ENCODE measurements at places on chromosomes 7 and 10. TPM values are rescaled to one million over a fixed set of nuclear protein-coding genes. Genes with fewer than 3 reads are reported as not detected.

FAM25C gene
- not detected for total RNA-seq

TMEM236 gene
- 4.1 TPM for total RNA-seq

DNA sequence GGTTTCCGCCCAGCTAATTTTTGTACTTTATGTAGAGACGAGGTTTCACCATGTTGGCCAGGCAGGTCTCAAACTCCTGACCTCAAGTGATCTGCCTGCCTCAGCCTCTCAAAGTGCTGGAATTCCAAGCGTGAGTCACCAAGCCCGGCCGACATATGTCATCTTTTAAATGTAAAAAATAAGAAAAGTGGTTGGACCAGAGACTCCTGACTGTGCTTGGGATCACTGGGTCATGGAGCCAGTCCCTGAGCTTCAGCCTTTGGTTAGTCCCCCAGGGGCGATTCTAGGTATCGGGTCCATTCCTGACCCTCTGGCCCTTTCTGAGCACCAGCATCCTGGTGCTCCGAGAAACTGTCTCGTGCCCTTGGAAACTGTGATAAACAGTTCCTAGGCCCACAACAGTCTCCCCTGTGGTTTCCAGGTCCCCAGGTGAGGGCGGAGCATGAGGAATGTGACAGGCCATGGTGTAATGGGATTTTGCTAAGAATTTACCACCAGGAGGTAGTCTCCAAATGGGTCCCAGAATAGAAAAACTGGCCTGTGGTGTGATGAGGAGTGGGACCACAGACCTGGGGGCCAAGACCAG is 32.8 kb downstream of the UBTD1 start:
- DNase-seq, result no peak

WNT16 gene
- not detected for total RNA-seq

DNA sequence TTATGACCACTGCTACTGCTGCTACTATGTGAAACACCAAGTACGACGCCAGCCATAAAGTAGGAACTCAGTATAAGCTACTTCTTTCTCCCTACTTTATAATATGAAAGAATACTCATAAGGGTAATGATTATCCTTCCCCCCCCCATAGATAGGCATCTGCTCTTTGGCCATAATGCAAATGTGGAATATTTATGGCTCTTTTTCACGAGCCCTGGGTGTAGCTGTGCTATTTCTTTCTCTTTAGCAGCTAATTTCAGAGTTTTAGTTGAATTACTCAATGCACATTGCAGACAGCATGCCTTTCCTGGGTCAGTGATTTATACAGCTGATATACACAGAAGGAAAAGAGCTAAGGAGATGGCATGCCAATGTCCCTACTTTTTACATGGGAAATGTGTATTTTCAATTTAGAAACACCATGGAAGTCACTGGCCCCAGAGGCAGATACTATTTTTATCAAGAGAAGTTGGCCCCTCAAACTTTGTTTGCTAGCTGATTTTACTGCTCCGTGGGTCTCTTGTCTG is 234.1 kb upstream of the KIAA1217 start:
- no peak for DNase-seq

KNDC1 gene
- 7.7 TPM for total RNA-seq

MOGAT3 gene
- total RNA-seq, result not detected

DNA sequence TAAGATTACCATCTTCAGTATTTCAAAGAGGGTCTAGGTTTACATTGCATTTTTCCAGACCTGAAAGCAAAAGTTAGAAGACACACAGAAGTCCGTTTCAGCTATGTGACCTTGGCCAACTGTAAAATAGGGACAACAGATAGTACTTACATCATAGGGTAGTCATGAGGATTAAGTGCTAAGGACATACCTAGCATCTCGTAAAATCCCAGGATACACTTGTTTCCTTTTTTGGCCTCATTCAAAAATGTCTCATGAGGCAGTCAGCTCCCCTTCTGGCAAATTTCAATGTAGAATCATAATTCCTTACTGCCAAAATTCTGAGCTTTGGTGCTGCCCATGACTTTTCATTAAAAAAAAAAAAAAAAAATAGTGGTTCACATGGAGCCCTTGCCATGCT is 6.4 kb upstream of the DUSP5 start:
- no peak for DNase-seq

GRCh38 chr10:108104551-108105156 is 940.1 kb upstream of the SORCS1 start:
- no peak for DNase-seq

DNA sequence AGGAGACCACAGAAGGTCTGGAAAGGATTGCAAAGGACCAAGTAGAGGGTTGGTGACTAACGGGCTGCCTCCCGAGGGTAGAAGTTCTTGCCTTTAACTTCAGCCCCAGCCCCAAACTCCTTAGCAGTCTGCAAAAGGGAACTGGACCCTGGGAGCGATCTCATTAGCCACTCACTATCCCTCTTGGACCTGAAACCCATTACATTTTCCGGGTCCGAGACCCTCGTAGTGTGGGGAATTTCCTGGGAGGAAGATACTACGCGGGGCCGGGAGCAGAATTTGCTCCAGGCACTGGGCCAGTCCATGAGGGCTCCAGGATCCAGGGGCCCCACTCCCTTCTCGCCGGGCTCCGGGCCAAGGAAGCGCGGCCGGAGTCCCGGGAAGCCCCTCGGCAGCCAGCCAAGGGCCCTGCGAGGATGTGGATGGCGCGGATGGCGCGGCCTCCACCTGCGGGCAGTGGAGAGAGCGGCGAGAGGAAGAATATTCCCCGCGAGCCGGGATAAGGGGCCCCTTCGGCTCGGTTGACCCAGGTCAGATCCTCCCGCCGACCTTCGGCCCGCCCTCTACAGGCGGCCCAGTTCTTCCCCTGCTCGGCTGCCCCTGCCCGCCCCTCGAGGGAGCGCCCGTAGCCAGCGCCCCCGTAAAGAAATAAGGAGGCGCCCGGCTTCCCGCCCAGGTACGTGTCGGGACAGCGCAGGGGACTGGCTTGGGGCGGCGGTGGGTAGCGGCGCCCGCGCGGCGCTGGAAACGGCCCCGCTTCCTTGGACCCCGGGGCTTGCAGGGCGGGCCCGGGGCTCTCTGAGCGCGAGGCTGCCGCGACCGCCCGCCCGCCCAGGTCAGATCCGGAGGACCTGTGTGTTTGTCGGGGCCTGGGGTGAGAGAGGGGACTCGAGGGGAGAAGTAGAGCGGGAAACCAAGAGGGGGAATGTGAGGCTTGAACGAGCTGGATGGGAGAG is at the start of gene MYO3A:
Gene MYO3A (plus strand): TSS at position 577 of the 956 bp plus-strand sequence. CDS start 17,882 bp downstream, outside the sequence.
- DNase-seq, result no peak

ANXA8 gene
- 183 TPM for total RNA-seq

DNA sequence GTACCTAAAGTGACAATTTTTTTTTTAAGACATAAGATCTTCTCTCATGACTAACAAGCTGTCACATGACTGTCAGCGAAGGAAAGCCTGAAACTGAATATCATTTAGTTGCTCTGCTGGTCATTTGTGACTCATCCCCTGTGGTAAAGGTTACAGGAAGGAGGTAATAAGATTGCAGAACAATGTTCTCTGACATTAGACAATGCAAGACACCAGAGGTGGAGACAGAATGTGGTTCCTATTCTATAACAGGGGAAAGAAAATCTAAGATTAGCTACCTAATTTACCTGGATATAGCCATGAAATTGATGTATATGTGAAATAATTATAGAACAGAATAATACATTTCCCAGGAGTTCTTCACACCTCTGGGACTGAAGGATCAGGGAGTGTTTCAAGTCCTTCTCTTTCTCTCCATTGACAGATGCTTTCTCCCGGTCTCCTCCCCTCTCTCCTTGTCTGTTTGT is 47.7 kb downstream of the LRGUK start:
- no peak for DNase-seq

OR2A1 gene
- 0.09 TPM for total RNA-seq

DNA sequence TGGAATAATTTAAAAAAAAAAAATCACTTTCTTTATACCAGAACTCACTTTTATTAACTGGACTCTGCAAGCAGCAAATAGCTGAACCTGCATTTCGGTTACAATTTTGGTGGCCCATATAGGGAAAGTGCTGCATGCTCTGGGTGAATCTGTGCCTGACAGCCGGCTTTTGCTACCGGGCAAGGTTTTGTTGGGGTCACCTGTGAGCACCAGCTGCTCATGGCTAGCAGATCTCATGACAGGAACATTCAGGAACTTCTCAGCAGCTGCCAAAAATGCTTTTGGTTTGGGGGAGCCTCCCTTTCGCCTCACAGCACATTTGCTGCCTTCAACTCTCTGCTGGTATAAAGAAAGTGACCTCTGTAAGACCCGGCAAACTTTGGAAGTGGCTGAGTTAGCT is 13.2 kb upstream of the CREB3L2 start:
- DNase-seq, result no peak

DNA sequence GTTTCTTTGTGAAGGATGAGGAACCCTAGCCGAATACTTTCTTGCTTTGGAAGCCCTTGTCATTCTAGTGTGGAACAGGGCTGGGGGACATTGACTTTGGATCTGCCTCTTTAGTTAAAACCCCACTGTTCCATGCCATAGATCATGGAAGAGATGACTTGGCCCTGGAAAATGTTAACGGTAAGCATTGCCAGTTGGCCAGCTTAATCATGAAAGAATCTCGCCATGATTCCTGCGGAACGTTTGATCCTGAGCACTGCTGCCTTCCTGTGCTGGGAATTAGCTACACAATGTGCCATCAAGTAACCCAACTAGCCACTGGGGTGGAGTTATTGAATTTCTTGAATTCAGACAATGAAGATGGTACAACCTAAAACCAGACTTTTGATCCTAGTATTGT is 177.6 kb upstream of the FZD8 start:
- no peak for DNase-seq

DNA sequence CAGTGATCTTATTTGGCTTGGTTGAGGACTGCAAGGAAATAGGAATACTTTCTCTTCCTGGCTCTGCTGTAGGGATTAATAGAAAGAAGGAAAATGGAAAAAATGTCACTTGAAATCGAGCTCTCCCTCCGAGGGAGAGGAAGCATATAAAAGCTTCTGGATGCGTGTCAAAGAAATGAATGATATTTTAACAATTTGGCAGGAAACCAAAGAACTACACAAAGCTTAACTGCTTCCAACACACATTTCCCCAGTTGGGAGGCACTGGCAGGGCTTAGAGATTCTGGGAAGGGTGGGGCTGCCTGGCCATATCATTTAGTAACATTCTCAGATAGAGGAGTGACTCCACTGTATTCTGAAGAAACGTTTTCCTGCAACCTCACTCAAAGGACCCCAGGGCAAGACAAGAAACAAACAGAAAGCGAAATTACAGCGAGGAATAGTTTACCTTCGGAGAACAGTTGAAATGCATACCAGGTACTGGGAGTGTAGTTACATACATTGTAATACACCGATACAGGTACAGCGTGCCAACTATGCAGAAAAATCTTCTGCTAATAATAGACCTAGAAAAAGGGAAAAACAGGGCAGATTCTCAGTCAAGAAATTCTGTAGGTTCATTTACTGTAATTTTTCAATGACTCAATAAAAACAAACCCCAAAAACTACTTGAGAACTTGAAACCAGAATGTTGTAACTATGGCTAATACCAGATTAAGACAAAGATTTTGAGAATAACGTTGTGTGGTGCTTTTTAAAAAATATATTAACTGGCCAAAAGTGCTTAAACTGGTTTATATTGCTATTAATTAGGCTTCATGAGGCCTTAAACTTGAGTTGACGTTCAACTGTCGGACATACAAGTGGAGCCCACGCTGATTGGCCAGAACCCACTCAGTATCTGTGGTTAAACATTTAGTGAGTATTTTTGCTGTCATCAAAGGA is 75.7 kb upstream of the ASAH2 start:
- DNase-seq, result no peak

- no peak for DNase-seq
Measured at GRCh38 chr7:133778472-133778871, 348.7 kb upstream of the LRGUK start.

GRCh38 chr10:6563075-6563474 is 17.0 kb downstream of the PRKCQ start:
- DNase-seq, result no peak

DNA sequence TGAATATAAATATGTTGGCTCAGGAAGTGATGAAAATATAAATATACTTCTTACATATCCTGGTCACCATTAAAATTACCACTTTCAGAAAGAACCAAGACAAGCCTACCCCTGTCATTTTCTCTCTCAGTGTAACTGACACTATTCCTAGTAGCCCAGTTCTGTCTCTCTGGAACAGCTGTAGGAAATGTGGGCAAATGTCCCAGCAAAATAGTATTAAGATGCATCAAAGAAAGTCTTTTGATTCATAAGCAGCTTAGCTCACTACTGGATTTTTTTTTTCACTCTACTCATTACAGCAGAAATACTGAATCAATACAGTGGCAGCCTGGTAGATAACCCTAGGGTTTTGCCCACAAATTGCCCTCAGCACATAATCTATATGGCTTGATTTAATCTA is 290.9 kb downstream of the DNAJB9 start:
- DNase-seq, result no peak

GRCh38 chr10:81873932-81874816 is 820 bp upstream of the NRG3 start:
- DNase-seq, result no peak

GNGT1 gene
- total RNA-seq, result not detected

GRCh38 chr7:80873140-80873539 is 45.7 kb downstream of the SEMA3C start:
- DNase-seq, result no peak

ADAM22 gene
- 4.2 TPM for total RNA-seq

GRCh38 chr10:19668116-19668515 is 148.1 kb upstream of the PLXDC2 start:
- no peak for DNase-seq

GRCh38 chr10:132593900-132594876 is 56.6 kb downstream of the INPP5A start:
- no peak for DNase-seq

GRCh38 chr7:5435291-5436002 is 11.8 kb upstream of the TNRC18 start:
- no peak for DNase-seq

DNA sequence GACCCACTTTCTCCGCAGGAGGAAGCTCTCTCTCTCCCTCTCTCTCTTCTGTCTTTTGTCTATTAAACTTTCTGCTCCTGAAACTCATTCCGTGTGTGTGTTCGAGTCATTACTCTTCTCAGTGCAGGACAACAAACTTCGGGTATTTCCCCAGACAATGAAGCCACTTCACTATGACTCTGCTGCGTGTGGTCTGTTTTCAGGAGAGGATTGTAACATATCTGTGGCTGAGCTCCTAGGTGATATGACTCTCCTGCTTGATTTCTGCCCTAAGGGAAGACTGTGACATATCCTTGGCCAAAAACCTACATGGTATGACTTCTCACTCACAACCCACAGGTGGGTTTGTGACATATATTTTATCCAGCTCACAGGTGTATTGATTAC is 39.9 kb upstream of the ZNF107 start:
- DNase-seq, result no peak

GRCh38 chr10:101228153-101228965 is 904 bp downstream of the LBX1 start:
- no peak for DNase-seq

DNA sequence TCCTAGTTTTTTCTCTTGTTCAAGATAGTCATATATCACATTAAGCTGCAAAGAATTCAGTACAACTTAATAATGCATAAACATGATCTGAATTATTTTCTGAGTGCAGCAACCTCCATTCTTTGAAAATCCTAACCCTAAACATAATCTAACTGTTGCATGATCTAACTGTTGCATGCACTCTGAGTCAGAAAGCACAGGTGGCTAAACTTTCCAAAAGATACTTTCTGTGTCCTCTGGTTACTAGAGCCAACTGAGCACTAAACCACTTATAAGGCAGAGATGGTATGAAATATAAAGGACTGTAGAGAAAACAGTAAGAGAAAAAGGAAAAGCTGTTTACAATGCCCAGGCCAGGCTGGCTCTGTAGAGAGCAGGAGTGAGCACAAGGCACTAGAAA is 23.0 kb upstream of the FAM133B start:
- DNase-seq, result no peak
